GM12891 (cell line): ENCODE measurements at places on chromosomes 12 and 14.

GRCh38 chr14:83347874-83348273 is 1814.2 kb upstream of the SEL1L start:
- DNase-seq: no peak

- no peak for DNase-seq
These were observed 6.1 kb upstream of the DDX23 start for GRCh38 chr12:48858043-48858442.

- no peak for DNase-seq
These were observed 55.6 kb upstream of the DYNC1H1 start for GRCh38 chr14:101908795-101909194.

- DNase-seq: no peak
These were observed 14.1 kb upstream of the NUMB start for GRCh38 chr14:73472185-73473114.

GRCh38 chr12:112375105-112375504 is 7.1 kb downstream of the HECTD4 start:
- DNase-seq: no peak

DNA sequence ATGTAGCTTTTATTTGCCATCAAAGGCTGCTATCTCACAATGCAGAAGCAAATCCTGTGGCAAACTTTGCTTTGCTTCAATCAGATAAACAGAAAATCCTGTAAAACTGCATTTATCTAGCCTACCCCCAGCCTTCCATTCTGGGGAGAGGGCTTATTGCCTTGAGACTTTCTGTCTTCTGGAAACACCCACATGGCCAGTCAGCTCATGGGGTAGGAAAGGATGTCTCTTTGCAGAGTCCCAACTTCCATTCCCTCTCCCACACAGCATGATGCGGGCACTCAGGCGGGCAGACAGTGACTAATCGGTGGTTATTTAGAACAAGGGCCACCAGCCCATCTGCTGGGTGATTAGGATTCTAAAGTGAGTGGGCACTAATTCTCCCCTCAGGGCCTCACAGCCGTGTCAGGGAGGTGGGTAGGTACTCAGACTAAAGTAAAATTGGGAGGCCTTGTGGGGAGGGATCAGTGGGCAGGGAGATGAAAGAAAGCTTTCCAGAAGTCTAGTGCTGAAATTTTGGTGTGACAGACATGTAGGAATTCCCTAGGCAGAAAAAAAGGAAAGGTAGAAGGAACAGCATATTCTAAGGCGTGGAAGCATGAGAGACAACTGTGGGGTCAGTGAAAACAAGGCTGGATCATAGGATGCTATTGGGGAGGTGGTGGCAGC is 720.5 kb downstream of the VRK1 start:
- DNase-seq: no peak

DNA sequence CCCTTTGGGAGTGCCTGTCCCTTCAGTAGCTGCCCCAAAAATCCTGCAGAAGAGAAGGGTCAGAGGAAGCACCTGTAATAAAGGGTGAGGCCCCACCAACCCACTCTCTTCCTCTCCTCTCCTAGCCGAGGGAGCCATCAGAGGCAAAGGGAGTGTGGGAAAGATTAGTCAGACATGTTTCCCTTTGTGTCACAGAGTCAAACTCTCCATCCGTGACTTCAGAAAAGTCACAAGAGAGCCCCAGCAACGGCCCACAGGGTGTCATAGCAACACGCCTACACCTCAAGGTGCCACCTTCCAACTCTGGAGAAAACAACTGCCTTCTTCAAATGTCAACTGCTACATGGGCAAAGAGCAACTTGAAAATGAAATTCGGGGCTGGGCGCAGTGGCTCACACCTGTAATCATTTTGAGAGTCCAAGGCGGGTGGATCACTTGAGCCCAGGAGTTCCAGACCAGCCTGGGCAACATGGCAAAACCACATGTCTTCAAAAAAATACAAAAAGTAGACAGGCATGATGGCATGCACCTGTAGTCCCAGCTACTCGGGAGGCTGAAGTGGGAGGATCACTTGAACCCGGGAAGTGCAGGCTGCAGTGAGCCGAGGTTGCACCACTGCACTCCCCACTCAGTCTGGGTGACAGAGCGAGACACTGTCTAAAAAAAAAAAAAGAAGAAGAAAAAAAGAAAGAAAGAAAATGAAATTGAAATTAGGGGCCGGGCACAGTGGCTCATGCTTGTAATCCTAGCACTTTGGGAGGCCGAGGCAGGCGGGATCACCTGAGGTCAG is 17.7 kb upstream of the CD27 start:
- no peak for DNase-seq

- no peak for DNase-seq
These were observed 80.8 kb downstream of the TMTC1 start for GRCh38 chr12:29702972-29703371.
